ENCODE measurements at places on chromosomes 7 and 10.

DNA sequence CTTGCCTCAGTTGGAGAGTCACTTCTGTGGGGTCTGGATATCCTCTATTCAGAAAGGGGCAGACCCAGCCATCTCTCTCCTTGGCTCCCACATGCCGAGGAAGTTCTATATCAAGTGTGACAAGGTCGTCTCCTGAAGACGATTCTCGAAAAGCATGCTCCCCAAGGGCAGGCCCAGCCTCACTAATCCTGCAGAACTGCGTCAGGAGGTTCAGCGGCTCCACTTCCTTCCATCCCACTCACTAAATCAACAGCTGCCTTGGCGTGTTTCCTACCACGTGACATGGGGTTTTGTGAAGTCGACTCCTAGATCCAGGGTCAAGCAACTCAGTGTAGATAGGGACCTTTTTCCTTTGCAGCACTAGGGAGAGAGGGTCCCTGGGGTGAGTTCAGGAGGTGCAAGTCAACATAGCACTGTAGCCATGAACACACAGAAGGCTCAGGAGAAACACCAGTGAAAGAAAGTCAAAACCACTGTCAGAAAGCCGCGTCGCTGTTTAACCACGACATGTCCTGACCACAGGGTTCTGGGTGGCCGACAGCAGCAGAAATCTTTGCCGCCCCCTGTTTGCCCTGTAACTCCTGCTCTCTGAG, 156.4 kb downstream of the PRPF18 start:
- no peak for DNase-seq

- DNase-seq = no peak
These were observed 165.7 kb downstream of the NPSR1 start for GRCh38 chr7:34823650-34824258.

DNA sequence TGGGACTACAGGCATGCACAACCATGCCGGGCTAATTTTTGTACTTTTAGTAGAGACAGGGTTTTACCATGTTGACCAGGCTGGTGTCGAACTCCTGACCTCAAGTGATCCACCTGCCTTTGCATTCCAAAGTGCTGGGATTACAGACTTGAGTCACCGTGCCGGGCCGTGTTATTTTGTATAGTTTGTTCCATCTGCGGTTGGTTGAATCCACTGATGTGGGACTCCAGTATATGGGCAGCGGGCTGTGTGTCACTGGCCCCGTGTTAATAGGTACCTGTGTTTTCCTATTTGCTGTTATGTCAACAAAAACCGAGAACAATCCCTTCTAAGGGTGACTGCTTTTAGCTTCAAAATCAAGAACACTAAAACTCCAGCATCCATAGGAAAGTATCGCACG, 297.6 kb upstream of the PITRM1 start:
- DNase-seq = no peak

DNA sequence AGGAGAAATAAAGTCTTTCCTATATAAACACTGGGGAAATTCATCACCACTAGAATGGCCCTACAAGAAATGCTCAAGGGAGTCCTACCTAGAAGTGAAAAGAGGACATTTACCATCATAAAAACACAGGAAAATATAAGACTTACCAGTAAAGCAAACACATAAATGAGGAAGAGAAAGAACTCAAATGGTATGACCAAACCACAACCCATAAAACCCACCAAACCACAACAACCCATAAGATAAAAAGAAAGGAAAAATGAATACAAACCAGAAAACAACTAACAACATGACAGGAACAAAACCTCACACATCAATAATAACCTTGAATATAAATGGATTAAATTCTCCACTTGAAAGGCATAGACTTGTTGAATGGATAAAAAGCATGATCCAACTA, 71.9 kb upstream of the DIP2C start:
- no peak for DNase-seq

- no peak for DNase-seq
These were observed 168.8 kb upstream of the POT1 start for GRCh38 chr7:125098377-125098970.
